ENCODE measurements at places on chromosomes 4 and X. TPM values are rescaled to one million over a fixed set of nuclear protein-coding genes. Genes with fewer than 3 reads are reported as not detected.

GRCh38 chr4:187128976-187129375, 405.3 kb upstream of the FAT1 start:
- H3K36me3 ChIP-seq, result no peaks in the 10 kb centered on the region
- no peaks in the 10 kb centered on the region for H3K4me1 ChIP-seq
- no peak for DNase-seq
- H3K27me3 ChIP-seq, result no peaks in the 10 kb centered on the region

DNA sequence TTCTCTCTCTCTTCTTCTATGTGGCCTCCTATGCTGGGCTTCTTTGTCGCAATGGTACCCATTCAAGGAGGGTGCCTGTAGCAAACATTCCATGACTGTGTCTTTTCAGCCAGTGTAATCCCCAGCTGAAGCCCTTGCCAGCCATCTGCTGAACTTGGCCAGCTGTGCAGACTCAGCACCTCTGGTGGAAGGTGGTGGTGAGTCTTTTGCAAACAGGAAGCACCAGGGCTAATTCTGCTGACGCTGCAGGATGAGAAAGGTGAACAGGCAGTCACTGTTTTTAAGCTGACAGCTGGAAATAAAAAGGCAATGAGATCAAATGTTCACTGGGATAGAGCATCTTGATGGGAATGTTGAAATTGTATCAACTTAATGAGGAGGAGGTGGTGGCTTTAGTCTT, 298.7 kb upstream of the CLNK start:
- H3K4me1 ChIP-seq, result no peaks in the 10 kb centered on the region
- H3K27me3 ChIP-seq, result no peaks in the 10 kb centered on the region

- H3K36me3 ChIP-seq, result no peaks in the 10 kb centered on the region
- H3K4me3 ChIP-seq, result no peak overlapping the region
- DNase-seq, result no peak
- H3K4me1 ChIP-seq, result no peaks in the 10 kb centered on the region
- H3K27ac ChIP-seq, result no peak overlapping the region
Observed at GRCh38 chr4:184058026-184058425, 152.9 kb downstream of the STOX2 start.

Gene CXCR3
- polyA plus RNA-seq, result 0.20 TPM

- no peaks in the 10 kb centered on the region for H3K27me3 ChIP-seq
- no peak overlapping the region for H3K4me3 ChIP-seq
- peaks cover 8% of the 10 kb centered on the region for H3K36me3 ChIP-seq
- no peak overlapping the region for H3K27ac ChIP-seq
- no peak for DNase-seq
- peaks cover 23% of the 10 kb centered on the region for H3K4me1 ChIP-seq
Observed at GRCh38 chr4:184455299-184455698, 19.1 kb downstream of the IRF2 start.

DNA sequence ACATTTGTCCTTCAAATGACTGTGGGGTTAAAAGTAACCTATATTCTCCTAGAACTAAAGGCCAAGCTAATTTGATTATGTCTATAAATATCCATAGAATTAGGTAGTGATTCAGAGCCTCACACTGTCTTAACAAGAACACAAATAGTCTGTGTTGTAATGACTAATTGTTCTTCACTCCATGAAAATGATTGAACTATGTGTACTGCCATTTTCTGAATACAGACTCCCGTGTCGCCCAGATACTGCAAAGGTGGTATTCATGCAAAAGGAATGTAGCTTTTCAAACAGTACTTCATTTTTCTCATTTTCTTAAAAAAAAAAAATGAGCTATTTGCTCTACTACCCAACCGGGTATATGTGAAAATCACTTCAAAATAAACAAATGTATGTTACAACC, 11.3 kb upstream of the PHKA2 start:
- peaks cover 3% of the 10 kb centered on the region for H3K4me1 ChIP-seq
- no peak for DNase-seq
- H3K27me3 ChIP-seq, result no peaks in the 10 kb centered on the region

DNA sequence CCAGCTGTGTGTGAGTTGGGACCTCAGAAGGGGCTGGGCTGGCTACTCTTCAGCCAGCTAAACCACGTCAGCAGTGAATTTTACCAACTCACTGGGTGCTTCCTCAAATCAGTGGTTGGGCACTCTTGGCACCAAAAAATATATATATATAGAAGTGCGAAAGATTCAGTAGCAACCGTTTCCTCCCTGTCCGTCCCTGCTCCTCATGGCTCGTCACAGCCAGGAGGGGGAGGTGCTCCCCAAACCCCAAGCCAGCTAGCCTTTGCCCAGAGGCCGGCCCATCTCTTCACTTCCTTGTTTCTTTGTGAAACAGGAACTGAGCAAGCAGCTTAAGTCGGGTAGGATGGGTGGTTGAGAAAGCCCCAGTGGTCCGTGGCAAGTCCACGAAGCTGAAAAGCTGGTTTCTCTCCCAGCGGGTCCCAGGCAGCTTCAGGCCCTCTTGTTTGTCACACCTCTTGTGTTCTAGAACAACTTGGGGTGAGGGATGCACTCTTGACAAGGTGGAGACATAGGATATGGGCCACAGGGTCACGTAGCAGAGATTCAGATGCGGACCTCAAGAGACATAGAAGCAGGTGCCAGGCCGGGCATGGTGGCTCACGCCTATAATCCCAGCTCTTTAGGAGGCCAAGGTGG, 6.8 kb upstream of the SASH3 start:
- H3K36me3 ChIP-seq, result no peaks in the 10 kb centered on the region
- peak overlapping the region; percentile 89 for H3K27ac ChIP-seq
- DNase-seq, result peak; percentile 89
- H3K27me3 ChIP-seq, result no peaks in the 10 kb centered on the region
- no peaks in the 10 kb centered on the region for H3K4me1 ChIP-seq
- H3K4me3 ChIP-seq, result no peak overlapping the region

GRCh38 chr4:78528327-78528726, 23.2 kb upstream of the ANXA3 start:
- H3K36me3 ChIP-seq, result no peaks in the 10 kb centered on the region
- H3K27ac ChIP-seq, result no peak overlapping the region
- H3K4me1 ChIP-seq, result no peaks in the 10 kb centered on the region
- H3K4me3 ChIP-seq, result no peak overlapping the region
- no peak for DNase-seq
